NCI-H1092 (cell line): ENCODE measurements at places on chromosomes 7 and 10.

- no peak for DNase-seq
Measured at GRCh38 chr10:122363722-122364463, 10.6 kb upstream of the PLEKHA1 start.

GRCh38 chr10:94602729-94603515 lies 57.3 kb downstream of the HELLS start:
- no peak for DNase-seq

DNA sequence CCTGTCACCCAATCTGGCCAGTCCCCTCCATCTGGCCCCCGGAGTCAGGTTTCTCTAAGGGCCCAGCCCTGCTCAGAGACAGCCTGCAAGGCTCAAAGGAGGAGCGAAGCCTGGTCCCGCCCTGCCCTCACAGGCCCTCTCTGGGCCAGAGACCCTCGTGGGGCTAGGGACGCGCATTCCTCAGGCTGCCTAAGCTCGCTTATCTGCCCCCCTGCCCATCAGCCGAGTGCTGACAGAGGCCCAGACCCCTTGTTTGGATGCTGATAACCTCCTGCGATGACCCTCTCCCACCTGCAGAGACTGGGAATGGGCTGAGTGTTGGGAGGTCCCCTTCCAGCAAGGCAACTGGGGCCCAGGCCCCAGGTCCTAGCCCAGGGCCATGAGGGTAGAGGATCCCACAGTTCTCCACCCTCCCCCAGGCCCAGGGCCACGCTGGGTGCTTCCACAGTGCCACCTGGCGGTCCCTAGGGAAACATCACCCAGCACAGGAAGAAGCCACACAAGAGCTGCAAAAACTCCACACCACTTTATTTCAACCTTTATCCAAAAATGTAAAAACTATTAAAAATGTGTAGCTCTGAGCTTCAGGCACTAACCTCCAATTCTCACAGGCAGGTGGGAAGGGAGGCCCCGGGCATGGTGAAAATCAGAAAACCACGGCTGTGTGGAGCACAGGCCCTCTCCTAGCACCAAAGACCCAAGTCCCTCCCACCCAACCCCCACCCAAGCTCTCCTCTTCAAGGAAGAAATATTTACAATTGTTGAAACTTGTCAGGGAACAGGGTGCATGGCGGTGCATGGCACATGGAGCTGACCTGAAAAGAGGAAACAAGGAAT lies 2.2 kb downstream of the NPM3 start:
- DNase-seq: no peak

- no peak for DNase-seq
Measured at GRCh38 chr7:144414815-144415214, 11.3 kb upstream of the NOBOX start.

GRCh38 chr10:128738386-128738915 lies 612.2 kb upstream of the MKI67 start:
- no peak for DNase-seq

DNA sequence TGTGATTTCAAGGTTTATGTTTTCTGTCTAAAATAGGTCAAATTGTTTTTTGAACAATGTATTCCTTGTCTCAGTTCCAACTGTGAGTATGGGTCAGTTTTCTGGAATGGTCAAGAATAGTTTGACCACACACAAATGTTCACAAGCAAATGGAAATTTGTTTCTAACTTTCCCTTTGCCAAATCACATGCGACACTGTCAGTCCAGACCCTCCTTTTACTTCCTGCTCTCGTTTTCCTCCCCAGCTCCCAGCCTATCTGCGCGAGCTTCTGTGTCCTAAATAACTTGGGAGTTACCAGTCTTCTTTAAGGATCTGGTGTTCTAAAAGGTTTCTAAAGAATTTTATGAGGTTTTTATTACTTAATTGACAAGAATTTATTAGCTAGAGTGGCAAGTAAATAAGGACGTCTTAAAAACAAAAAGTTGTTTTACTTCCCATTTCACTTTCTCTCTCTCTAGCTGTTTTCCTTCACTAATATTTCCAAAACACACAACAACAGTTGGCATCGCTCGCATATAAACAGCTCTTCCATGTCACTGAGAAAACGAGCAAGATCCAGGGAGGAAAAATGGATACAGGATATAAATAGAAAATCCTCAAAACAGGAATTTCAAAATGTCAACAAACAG lies 266.1 kb upstream of the KLF6 start:
- no peak for DNase-seq
